ENCODE measurements at places on chromosomes 2 and 18.

DNA sequence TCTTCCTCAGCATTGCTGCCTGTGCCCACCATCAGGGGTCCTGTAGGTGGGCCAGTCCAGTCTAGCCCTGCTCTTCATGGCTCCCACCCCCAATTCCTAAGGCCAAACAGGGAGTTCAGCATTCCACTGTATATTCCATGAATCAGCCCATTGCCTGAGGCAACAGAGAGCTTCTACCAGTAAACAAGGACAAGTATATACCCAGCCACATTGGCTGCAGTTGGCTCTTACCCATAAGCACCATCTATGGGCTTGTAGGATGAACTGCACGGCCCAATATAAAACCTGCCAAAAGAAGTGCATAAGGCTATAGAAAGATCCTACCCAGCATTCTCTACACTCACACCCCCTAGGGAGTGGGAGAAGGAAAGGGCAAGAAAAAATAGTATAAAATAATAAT is 95.1 kb upstream of the SALL3 start:
- no peak for DNase-seq

GRCh38 chr2:218679119-218679518 is 7.2 kb downstream of the STK36 start:
- DNase-seq: peak; percentile 97

GRCh38 chr2:148680462-148680861 is 35.9 kb downstream of the EPC2 start:
- DNase-seq: no peak

GRCh38 chr2:133097666-133098065 is 427.7 kb upstream of the LYPD1 start:
- no peak for DNase-seq

GRCh38 chr2:235495373-235496238 is 1.8 kb downstream of the AGAP1 start:
- DNase-seq: no peak

- peak; percentile 95 for DNase-seq
Measured at GRCh38 chr2:98522854-98523253, 78.2 kb downstream of the INPP4A start.

- DNase-seq: no peak
Measured at GRCh38 chr2:56613254-56613653, 429.5 kb downstream of the CCDC85A start.

DNA sequence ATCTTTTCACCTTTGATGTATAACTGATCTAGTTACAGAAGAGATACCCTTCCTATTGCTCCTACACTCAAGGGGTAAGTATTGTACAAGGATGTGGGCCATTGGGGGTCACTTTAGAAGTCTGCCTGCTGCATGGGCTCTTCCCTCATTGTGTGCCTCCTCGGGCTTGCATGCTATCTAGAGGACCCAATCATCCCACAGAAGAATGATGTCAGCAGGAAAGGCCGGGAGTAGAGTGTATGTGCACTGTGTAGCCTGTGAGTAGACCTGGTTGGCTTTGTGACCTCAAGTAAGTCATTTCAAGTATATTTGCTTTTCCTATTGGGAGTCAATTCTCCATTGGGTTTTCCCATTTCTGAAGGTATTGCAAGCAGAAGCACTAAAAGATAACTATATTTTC is 129.5 kb upstream of the TRIB2 start:
- DNase-seq: no peak

DNA sequence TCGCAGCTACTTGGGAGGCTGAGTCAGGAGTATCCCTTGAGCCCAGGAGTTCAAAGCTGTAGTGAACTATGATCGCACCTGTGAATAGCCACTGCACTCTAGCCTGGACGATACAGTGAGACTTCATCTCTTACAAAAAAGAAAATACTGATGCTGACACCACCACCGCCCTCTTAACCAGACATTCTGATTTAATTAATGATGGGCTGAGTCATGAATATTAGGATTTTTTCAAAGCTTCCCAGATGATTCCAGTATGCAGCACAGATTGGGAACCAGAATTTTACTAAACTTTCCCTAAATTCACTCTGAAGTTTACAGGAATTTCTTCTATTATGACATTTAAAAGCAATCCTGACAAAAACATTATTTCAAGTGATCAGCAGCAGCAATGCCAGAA is 130.1 kb downstream of the ERBB4 start:
- no peak for DNase-seq

DNA sequence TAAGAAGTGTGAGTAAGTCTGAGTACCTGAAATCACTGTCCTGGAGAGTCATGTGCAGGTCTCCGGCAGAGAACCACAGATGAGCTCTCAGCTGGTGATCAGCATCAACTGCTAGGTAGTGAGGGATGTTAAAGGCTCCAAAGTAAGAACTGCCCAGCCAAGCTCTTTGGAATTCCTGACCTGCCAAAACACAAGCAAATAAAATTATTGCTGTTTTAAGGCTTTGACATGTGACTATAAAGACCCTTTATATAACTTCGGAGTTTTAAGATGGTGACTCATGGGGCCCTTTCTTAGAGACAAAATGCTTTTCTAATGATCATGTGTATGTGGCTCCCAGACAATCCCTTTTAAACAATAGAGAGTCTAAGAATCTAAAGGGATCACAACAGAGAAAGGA is 855.7 kb downstream of the TRIB2 start:
- DNase-seq: no peak

DNA sequence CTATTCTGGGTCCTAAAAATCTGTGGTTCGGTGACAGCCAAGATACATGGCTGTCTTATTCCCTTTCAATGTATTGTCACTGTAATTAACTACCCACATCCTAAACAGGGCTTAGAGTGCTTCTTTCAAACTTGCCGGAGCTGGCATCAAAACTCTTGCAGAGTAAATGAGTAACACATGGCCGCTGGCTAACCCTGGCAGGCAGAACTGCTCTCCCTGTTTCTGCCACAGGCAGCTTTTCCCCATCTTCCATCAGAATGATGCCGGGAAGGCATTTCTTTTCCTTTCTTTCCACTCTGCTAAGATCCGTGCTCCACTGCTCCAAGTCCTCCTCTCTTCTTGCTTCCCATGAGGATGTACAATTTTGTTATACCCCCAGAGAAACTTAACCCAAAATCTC is 54.8 kb upstream of the PTPRM start:
- no peak for DNase-seq

DNA sequence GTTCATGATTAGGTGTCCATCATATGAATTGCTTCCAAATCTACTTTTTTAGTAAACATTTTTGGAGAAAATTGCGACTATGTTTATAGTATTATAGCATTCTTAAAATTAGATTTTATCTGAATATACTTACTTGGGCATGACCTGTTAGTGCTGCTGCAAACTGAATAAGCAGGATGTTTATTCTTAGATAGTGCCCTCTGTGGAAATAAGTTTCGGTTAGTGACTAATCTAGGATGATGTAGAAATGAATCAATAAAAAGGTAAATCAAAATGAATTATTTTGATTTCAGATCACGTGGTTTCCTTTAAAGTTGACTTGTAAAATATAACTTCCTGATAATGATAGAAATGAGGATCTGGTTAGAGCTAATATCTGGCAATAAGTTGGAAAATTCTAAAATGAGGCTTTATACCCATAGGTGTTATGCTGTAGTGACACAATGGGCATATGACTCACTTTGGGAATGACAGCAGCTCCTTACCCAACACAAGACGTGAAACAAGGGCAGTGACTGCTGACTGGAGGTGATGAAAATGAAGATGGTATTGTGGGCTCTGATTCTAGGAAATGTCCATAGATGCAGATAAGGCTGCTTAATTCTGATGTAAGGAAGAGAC is 165.8 kb upstream of the TCF4 start:
- no peak for DNase-seq

DNA sequence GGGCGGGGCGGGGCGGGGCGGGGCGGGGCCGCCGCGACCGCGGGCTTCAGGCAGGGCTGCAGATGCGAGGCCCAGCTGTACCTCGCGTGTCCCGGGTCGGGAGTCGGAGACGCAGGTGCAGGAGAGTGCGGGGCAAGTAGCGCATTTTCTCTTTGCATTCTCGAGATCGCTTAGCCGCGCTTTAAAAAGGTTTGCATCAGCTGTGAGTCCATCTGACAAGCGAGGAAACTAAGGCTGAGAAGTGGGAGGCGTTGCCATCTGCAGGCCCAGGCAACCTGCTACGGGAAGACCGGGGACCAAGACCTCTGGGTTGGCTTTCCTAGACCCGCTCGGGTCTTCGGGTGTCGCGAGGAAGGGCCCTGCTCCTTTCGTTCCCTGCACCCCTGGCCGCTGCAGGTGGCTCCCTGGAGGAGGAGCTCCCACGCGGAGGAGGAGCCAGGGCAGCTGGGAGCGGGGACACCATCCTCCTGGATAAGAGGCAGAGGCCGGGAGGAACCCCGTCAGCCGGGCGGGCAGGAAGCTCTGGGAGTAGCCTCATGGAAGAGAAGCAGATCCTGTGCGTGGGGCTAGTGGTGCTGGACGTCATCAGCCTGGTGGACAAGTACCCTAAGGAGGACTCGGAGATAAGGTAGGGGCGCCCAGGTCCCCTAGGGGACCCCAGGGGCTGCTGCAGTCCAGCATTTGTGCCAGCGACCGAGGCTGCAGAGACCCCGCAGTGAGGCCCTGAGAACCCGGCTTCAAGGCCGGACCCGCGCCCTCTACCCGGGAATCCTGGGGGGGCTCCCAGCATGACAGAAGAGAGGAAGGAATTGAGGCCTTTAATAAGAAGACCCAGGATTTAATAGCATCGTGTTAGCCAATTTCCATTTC is at the start of gene KHK:
Gene KHK (plus strand): TSS at position 49 of the 870 bp plus-strand sequence. CDS start 488 bp downstream, at position 537.
- DNase-seq: peak; percentile 14

Data from suppressor macrophage (primary cell).